ENCODE measurements at places on chromosomes 7 and 10.

GRCh38 chr7:140055833-140056232, 6.9 kb downstream of the PARP12 start:
- no peak for DNase-seq

DNA sequence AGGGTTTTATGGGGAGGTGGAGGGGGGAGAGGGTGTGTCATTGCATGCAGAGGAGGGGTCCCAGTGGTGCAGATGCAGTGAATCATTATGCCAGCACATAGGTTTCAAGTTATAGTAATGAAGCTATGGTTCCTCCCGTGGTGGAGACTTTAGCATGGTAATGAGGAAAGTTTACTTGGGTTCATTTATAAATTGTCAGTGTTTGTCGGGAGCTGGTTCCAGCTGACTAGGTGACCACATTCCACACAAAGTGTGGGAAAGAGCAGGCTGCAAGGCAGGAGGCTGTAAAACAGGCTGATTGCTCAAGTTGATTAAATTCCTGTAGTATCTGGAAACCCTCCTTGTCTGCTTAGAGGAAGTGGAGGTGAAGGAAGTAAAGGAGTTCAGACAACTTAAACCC, 78.9 kb downstream of the SRI start:
- no peak for DNase-seq

DNA sequence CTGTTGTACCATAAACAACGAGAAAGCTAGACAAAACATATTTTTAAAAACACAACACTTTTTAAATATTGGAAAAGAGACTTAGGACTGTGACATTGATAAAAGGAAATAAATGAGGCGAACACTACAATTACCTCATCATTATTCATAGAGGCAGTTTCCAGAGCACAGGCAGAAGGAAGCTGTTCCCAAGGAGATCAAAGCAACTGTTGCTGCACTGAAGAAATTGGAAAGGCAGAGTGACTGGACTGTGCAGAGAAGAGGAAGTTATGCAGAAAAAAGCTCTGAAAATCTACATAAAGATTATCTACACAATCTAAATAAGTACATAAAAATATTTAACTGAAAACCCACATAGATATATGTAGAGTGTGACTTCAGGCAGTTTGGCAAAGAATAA, 32.8 kb downstream of the MYO3A start:
- no peak for DNase-seq

- no peak for DNase-seq
Measured at GRCh38 chr7:318878-319661, 29.1 kb downstream of the FOXL3 start.

- DNase-seq, result no peak
Measured at GRCh38 chr10:22489467-22489866, 144.2 kb downstream of the SPAG6 start.

- no peak for DNase-seq
Measured at GRCh38 chr10:3950676-3951275, 165.8 kb upstream of the KLF6 start.

GRCh38 chr7:24378871-24379616, 95.1 kb downstream of the NPY start:
- DNase-seq, result no peak

DNA sequence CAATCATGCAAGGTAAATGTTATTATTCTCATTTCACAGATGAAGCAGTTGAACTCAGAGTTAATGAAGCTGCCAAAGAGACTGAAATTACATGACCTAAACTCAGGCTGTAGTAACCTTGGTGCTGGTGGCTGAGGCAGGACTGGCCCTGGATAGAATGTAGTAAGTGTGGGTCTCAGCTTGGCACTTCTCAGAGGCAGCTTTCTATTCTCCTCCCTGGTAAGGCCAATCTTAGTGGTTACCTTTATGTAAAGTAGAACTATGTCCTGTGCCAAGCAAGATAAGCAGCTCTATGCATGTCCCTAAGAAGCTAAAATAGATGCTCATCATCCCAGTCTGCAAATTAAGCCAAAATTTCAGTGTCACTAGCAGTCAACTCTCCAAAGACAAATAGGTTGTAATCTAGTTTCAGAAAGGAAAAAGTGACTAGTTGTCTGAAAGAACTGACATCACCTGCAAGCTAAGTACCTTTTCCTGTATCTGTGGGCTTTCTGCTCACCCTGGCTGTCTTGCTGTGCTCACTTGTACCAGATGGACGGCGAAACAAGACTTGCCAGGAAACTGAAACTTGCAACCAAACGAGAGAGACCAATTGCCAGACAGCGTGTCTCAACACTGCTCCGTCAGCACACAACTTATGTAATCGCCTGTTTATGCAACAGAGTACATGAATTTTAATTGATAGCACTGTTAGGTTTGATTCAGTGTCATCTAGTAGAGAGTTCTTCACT, 43.7 kb downstream of the CH25H start:
- no peak for DNase-seq

- no peak for DNase-seq
Measured at GRCh38 chr10:61923210-61923949, 21.9 kb downstream of the ARID5B start.

DNA sequence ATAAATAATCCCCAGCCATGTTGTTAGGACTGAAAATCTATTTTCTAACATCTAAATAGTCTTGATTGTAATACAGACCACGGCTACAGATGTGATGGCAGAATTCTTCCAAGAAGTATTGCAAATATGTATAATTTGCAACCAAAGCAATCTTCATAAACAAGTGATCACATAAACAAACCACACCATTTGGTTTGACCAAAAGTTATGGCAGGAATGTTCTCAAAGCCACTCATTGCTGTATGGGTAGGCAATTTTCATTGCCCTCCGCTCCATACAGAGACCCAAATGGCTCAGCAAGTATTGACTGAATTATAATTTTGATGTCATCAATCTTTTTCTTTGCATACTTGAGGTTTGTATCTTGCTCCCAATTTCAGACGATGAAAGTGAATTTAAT, 19.0 kb upstream of the RHOBTB1 start:
- DNase-seq, result no peak

- no peak for DNase-seq
Measured at GRCh38 chr7:159140170-159140910, 4.3 kb downstream of the VIPR2 start.

- DNase-seq, result no peak
Measured at GRCh38 chr7:39683216-39683845, 60.0 kb downstream of the RALA start.

- DNase-seq, result no peak
Measured at GRCh38 chr7:4225881-4226523, 456.1 kb upstream of the FOXK1 start.

- no peak for DNase-seq
Measured at GRCh38 chr10:77390481-77390891, 247.1 kb downstream of the KCNMA1 start.

- no peak for DNase-seq
Measured at GRCh38 chr10:113665806-113666354, 2.0 kb upstream of the NRAP start.

- DNase-seq, result no peak
Measured at GRCh38 chr7:143355450-143356385, 6.8 kb downstream of the FAM131B start.

DNA sequence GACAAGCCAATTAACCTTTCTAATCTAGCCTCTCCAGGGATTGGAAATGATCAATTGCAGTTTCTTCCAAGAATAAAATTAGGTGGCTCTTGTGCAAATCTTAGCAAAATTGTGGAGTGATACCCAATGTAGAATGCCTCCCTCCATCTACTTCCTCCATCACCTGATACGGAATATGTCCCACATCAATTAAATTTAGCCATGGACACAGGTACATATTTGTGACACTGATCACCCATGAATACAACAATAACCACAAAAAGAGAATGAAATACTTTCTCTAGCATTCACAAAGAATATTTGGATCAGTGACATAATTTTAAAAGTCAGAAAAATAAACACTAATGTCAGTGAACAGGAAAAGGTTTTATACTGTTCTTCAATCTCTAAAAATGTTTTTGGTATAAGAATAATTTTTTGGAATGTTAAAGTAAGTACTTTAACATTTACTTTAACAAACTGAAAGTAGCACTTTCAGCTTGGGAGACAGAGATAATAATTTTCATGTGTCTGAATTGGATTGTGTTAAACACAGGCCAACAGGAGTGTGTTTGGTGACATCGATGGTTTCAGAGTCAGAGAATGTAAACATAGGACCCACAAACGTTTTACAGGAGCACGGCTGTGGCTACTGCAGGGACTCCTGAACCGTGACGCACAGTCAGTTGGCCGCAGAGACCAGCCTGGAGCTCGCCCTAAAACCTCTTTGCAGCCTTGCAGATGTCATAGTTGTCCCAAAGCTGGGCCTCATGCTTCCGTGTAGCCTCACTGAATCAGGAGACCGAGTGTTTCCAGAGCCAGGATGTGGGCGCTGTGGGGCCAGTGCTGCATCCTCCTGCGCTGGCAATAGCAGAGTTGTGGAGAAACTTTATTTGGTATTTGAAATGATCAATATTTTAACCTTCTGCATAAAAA, 7.2 kb downstream of the RBM20 start:
- DNase-seq, result no peak

GRCh38 chr7:66756889-66757288, 16.4 kb downstream of the RABGEF1 start:
- DNase-seq, result no peak

GRCh38 chr7:155343661-155344121, 46.0 kb downstream of the INSIG1 start:
- no peak for DNase-seq

GRCh38 chr7:54757711-54758110, 1.3 kb downstream of the SEC61G start:
- no peak for DNase-seq

DNA sequence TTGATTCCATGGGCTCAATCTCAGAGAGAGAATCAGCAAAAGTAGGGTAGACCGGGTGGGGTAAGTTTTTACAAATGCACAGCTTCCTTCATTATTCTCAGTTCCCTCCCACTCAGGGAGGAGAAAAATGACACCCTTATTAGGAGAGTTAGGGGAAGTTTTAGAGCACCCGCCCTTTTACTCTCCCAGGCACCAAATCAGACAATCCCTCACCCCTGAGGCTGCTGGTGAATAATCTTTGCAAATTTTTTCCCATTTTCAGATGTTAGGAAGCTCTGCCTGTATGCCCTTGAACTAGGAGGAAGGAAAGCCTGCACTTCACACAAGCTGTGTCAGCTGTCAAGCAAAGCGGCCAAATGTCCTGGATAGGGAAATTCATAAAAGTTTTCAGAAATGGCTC, 834.9 kb downstream of the GRID1 start:
- no peak for DNase-seq

- no peak for DNase-seq
Measured at GRCh38 chr7:17502213-17503060, 204.0 kb downstream of the AHR start.

DNA sequence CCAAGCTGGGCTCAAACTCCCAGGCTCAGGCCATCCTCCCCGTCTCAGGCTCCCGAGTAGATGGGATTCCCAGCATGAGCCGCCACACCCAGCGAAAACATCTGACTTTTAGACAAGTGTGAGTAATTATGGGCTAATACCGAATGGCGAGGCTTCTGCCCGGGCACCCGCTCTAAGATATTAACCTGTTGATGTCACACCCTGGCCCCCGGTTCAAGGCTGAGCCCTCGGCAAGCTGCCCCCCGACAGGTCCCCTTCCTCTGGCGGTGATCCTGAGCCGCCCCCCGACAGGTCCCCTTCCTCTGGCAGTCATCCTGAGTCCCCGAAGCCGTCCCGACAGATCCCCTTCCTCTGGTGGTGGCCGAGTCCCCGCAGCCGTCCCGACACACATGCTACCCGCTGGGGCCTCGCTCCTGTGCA, 5.2 kb downstream of the PSMG3 start:
- DNase-seq, result no peak

- no peak for DNase-seq
Measured at GRCh38 chr7:85133560-85133959, 53.3 kb downstream of the SEMA3D start.

Measured in activated naive CD4-positive, alpha-beta T cell (primary cell).